ENCODE measurements at places on chromosomes 4 and X.

- no peak for DNase-seq
Measured at GRCh38 chr4:174713821-174714220, 115.2 kb downstream of the GLRA3 start.

DNA sequence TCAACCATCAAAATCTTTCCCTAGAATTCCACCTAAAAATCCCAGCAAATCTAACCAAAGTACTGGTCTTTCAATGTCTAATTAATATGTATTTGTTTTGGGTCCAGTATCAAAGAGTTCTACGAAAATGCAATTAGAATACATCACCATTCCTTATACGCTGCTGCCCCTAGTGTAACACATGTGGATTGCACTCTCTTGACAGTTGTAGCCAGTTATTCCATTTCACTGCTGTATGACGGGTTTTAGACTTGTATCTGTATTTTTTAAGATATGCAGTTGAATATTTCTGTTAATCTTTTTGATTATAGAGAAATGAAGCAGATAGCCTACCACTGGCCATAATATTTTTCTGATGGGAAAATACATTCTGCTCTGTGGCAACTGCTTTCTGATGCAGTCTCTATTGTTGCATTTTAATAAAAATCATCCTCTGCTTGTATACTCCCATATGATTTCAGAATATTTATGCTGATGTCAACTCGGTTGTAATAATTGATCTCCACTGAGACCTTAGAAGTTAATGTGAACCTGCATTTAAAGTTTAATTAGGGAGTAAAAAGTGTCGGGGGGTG lies 17.1 kb upstream of the PAGE2B start:
- no peak for DNase-seq

DNA sequence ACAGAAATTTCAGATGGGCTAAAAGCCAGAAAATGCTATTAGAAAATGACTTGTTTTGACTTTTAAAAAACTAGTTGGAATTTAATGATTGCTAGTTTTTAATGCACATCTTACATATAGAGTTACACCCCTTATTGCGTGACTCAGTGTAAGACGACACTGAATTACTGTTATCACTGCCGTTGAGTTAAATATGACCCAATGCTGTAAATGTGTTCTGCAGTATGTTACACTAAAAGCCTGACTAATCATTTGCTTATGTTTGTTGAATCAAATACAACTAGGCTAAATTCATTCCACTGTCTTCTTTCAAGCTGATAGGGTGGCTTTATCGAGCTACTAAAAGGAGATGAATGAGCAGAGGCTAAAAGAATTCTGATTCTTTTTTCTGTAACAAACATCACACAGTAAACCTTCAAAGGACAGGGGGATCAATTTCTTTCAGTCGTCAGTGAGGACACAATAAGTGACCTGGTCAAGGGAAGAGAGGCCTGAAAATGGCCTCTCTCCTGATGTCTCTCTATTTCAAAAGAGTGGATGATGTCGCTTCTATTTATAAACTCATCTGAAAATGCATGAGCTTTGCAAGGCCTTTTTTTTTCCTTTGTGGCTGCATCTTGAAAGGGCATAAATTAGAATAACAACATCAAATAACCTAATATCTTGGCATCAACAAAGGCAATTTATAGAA lies 142.2 kb upstream of the KCNIP4 start:
- no peak for DNase-seq

DNA sequence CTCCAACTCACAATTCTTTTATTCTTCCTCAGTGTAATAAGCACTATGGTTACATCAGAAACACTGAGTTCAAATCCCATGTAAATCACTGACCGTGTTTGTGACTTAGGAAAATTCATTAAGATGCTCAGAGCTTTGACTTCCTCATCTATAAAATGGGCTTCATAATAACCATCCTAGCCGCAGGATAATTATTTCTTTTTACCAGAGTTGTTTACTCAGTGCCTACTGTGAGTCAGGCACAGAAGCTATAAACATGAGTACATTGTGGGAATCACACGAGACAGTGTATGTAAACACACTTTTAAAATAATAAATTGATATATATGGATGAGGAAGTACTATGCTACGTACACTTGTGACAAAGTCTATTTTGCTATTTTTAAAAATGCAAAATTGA lies 296.3 kb upstream of the TENM3 start:
- no peak for DNase-seq

GRCh38 chrX:123731258-123731986 lies 1.4 kb downstream of the THOC2 start:
- no peak for DNase-seq

- DNase-seq: no peak
Measured at GRCh38 chr4:2373532-2373931, 44.9 kb downstream of the ZFYVE28 start.

DNA sequence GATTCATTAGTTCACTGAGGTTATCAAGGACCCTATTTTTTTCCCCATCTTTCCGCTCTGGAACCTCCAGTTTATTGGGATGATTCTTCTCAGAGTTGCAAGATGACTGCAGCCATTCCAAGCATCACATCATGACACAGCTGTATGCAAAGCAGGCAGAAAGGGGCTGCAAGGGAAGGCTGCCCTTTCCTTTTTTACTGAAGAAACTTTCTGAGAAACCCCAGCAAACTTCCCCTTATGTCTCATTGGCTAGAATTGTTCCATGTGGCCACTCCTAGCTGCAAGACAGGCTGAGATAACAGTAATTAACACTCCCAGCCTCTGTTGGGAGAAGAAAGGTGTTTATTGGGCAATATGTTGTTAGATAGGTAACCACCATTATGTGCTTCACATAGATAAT lies 102.6 kb downstream of the SATL1 start:
- DNase-seq: no peak

DNA sequence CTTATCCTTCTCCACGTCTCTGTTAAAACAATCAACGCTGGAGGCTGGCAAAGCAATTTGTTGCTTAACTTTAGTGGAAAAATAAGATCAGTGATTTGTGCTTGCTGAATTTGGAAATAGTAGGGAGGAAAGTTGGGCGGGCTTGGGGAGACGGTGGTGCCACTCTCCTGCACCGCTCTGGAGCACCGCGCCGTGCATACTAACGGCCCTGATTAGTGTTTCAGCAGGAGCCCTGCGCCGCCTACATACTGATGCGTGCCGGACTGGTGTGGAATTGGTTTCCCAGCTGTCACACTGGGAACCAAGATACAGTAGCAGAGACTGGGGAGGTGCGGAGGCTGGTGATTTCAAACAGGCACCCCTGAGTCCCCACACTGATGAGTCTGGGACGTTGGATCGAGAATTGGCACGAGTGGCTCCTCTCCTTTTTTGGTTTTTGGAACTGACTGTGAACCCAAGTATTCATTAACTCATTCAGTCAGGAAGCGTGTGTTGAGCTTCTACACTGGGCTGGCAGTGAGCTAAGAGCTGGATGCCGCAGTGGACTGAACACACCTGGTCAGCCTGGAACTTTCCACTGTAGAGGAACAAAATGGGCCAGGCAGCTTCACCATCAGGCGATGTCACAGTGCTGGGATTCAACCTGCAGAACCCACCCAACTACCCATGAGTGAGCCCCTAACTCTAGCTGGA lies 29.0 kb upstream of the PSAPL1 start:
- no peak for DNase-seq

DNA sequence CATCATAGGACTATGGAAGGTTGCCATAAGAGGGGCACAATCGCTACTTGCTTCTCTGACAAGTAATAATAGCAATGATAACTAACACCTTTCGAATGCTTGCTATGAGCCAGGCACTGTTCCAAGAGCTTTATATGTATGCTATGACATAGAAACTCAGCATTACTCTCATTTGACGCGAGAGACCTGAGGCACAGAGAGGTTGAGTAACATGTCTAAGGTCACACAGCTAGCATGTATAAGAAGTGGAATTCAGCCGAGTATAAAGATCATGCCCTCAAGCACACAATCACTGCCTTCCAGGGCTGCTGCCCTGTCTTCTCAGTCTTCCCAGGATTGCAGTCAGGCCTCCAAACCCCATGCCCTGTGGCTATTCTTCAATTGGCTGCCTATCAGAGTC lies 19.5 kb downstream of the PJA1 start:
- DNase-seq: no peak

- no peak for DNase-seq
Measured at GRCh38 chr4:181017038-181017437, 1226.2 kb upstream of the TENM3 start.

- DNase-seq: no peak
Measured at GRCh38 chr4:114398410-114398809, 200.2 kb upstream of the UGT8 start.

GRCh38 chr4:146637621-146638332 lies 916 bp upstream of the POU4F2 start:
- no peak for DNase-seq

DNA sequence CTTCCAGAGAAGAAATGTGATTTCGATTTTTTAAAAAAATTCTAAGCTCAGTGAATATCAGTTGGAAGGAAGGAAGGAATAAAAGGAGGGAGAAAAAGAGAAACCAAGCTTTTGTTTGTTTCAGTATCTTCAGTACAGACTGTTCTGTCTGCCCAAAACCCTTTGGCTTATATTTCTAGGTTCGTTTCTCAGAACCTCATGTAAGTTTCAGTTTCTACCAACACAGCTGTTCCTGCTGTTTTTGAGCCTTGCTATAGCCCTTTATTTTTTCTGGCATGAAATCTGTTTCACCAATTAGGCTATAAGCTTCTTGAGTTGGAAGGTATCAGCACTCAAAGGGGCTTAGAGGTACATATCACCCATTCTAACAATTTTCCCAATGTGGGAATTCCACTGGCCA lies 157.9 kb downstream of the GBA3 start:
- no peak for DNase-seq

GRCh38 chrX:45628041-45628440 lies 427.4 kb upstream of the DIPK2B start:
- no peak for DNase-seq

- DNase-seq: no peak
Measured at GRCh38 chr4:76773766-76774165, 124.2 kb downstream of the SOWAHB start.

DNA sequence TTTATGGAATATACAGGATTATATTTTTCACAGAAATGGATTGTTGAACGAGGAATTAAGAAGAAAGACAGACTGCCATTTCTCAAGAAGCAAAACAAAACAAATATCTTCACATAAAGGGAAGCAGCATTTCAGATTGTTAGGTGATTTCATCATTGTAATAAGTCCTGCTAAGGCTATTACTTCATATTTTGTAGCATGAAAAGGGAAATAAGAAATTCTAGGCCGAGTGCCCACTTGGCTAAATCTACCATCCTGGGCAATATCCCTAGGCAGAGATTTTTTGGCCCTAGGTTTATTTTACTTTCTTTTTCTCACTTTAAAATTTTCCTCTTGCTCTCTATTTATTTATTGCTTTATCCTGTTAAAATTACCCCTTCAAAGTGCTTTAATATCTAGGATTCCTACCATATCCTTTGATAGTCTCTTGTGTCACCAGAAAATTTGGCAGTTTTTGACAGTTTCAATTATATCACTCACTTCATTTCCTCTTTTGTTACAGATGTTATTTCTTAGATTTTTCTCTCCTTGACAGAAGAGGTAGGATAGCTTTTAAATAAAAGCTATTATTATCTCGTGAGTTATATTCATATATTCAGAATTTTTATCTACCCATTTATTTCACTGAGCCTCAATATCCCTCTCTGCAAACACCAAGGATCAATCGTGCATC lies 142.3 kb downstream of the PDGFC start:
- no peak for DNase-seq

GRCh38 chrX:108712886-108713285 lies 23.5 kb downstream of the IRS4 start:
- no peak for DNase-seq

- DNase-seq: no peak
Measured at GRCh38 chrX:97308171-97308570, 424.5 kb downstream of the RPA4 start.

GRCh38 chr4:136505020-136505419 lies 1027.3 kb downstream of the PCDH18 start:
- no peak for DNase-seq

GRCh38 chrX:74340051-74340450 lies 36.1 kb downstream of the ZCCHC13 start:
- no peak for DNase-seq

- no peak for DNase-seq
Measured at GRCh38 chr4:10442976-10443375, 14.2 kb downstream of the ZNF518B start.

DNA sequence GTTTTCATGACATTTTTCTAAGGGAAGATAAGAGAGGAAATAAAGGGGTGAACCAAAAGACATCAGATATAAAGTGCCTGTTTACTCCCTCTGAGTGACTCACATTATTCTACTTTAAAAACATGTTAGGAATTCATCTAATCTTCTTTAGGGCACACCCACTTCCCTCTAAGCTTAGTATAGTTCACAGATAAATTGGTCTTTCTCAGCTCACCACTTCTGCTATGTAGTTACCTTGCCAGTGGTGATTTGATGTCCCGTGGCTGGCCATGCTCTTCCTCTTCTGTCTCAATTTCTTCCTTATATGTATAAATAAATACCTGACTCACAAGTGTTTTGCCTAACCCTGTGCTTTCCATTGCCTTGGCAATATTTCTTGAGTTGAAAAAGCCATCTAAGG lies 96.8 kb downstream of the PDLIM5 start:
- no peak for DNase-seq

DNA sequence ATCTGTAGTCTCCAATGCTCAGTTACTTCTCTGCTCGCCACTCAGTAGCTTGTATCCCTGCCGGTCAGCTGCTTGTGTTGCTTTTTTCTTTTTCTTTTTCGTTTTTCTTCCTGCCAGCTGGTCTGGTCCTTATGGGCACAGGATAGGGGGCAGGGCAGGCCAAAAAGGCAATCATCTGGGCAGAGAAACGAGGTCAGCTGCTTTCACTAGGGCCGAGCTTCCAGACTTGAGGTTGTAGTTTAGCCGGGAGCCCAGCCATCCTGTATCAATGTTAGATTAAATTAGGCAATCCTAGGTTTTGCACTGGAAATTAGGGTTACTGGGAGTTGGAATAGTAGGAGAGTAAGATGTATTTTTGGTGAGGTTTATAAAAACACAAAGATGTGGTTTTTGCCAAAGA lies 3.4 kb downstream of the ARSF start:
- no peak for DNase-seq

- no peak for DNase-seq
Measured at GRCh38 chrX:3026074-3026815, 15.0 kb upstream of the ARSF start.

DNA sequence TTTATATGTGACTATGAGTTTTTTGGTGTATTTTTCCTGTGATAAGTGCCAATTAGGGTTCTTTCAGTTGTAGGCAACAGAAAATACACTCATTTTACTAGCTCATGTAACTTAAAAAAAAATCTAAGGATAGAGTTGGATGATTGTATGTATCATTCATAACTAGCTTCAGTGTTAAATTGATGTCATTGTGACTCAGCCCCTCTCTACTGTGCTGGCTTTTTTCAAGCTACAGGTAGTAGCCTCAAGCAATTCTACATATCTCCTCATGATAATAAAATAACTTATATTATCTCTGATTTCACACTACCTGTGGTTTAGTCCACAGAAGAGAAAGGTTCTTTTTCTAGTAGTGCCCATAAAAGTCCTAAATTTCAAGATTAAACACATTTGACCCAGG lies 11.9 kb downstream of the WDR17 start:
- no peak for DNase-seq

- no peak for DNase-seq
Measured at GRCh38 chr4:77169481-77169880, 12.5 kb downstream of the CCNG2 start.

Data from stimulated activated CD8-positive, alpha-beta memory T cell treated with anti-CD3 and anti-CD28 coated beads, Interleukin-4, amount 100 ng/mL, for 4 hours (primary cell).